Renal cortical epithelial cell (primary cell): ENCODE measurements at places on chromosomes 11 and 22.

DNA sequence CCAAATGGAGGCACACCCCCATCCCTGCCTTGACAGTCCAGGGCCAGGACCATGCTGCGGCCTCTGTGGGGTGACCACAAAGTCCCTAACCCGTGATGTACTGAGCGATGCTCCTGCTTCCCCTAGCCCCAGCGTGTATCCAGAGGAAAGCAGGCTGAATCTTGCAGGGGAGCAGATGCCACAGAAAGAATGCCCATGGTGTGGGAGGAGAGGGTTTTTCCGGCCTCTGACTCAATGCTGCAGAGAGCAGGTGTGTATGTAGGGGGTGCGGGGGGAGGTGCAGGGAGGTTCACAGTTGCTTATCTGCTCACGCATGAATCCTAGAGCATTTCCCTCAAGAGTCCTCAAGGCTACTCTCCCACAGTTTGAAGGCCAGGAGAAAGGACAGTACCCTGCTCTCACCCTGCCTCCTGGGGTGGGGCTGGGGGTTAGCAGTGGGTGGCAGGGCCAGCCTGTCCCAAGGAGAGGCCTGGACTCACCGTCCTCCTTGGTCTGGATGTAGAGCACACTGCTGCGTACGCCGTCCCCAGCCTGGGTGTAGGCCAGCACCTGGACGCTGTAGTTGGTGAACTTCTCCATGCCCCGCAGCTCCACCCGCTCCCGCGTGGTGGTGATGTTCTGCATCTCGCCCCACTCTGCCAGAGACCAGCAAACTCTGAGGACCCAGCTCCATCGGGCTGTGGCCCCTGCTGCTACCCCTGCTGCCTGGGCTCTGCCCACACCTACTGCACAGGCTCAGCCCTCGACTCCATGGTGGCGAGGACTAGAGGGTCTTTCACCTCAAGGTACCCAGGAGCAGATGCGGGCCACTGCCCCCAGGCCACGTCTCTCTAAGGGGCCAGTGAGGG is 130.8 kb downstream of the CEP164 start:
- DNase-seq, result peak; percentile 13

DNA sequence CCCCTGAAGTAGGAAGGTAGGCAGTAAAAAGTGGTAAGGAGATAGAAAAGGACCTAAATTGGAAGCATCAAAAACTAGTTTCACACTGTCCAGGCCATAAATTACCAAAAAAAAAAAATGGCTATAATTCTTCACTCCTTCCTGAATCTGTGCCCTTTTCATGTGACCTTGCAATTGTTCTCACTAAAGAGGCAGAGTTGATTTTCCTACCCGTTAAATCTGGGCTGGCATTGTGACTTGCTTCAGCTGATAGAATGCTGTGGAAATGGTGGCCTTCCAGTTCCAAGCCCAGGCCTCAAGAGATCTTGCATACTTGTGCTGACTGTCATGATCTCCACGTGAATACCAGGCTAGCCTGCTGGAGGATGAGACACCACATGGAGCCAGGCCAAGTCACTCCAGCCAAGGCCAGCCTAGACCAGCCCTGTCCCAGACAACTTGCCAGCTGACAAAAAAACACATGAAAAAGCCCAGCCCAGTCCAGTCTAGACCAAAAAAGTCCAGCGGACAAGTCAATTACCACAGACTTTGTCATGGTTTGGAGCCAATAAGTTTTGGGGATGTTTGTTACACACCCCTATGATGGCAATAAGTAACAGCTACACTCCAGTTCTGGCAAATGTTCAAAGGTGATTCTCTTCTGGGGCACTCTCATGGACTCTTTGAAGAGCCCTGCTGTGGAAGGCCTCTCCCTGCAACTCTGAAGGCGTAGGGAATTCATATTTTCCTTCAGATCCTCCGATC is 51.4 kb upstream of the NUP50 start:
- no peak for DNase-seq

GRCh38 chr11:67680696-67681470 is 6.5 kb upstream of the ALDH3B2 start:
- DNase-seq, result no peak

DNA sequence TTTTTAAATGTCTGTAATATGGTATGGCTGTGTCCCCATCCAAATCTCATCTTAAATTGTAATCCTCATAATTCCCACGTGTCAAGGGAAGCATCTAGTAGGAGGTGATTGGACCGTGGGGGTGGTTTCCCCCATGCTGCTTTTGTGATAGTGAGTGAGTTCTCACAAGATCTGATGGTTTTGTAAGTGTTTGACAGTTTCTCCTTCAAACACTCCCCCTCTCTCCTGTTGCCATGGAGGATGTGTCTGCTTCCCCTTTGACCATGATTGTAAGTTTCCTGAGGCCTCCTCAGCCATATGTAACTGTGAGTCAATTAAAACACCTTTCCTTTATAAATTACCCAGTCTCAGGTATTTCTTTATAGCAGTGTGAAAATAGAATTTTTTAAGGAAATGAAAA is 31.1 kb upstream of the CD44 start:
- DNase-seq, result no peak

DNA sequence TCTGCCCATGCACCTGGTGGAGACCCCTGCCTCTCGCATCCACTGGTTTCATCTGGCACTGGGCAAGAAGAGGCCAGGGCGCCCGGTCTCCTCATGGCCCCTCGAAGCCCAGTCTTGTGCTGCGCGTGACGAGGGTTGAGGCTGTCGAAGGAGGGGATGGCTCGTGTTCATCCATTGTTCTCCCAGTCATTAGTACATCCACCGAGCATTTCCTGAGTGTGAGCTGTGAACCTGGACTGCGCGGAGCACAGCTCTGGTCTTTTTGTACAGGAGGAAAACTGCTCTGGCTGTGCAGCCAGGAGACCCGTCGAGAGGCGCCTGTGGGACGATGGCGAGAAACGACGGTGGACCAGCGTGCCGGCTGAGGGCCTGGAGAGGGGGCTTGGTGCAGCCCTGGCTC is 6.8 kb downstream of the CACNA1I start:
- DNase-seq, result no peak

DNA sequence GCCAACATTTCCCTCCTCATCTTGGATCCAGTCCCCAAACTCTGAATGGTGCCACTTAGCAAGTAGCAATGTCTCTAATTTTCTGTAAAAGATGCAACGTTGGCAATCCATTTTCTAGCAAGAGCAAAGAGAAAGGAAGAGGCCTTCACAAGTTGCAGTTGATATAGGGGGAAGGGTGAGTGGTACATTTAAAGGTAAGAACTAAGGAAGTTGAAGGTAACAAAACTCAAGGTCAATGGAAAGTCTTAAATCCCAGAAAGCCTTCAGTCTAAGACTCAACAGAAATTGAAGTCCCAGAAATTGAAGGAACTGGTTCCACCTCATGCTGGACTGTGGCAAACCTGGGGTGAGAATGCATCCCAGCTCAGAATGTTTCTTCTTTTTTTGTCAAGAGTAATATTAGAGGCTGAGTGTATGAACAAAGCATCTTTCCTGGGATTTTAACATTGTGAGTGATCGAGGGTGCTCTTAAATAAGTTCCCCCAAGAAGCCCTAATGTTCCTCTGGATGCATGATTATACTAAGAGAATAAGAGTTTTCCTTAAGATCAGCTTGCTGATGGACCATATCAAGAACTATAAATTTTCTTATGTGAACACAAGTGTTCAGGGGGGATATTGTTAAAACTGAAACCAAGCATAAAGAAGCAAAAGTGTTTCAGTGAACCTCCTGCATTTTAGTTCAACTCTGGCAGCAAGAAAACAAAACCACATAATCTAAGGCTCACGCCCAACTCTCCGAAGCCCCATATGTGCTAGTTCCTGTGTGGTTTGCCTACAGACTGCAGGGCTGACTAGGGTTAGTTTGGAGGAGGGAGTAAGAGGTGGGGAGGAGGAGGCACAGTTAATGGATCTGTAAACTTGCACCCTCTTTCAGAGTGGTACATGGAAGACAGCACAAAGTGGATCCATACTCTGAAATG is at the start of gene GRAP2:
Gene GRAP2, plus strand, starts transcription at position 779 of the 922 bp plus-strand sequence. CDS start 46,023 bp downstream, outside the sequence.
- no peak for DNase-seq

DNA sequence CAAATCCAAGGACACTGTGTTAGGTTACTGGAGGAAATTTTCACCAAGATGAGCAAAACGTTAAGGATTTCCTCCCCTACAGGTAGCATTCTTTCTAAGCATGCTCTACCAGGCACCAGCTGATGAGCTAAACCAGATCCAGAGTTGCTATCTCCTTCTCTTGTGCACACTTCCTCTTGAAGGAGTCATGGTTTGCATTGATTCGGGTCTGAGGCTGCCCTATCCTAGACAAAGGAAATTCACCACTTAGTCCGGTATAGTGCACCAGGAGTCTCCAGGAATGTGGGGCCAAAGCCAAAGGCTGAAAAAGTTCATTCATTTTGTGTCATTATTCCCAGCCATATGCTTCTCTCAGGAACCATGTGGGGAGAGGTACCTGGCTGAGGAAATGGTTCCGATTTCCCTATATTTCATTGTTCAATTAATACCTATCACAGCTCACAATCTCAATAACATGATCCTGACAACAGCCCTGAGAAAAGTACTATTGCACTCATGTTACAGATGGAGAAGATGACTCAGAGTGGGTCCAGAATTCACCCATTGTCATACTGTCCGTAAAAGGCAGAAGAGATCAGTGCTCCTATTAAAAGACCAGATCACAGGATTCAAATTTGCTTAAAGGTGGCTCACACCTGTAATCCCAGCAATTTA is 39.1 kb downstream of the SLC35F2 start:
- peak; percentile 46 for DNase-seq

DNA sequence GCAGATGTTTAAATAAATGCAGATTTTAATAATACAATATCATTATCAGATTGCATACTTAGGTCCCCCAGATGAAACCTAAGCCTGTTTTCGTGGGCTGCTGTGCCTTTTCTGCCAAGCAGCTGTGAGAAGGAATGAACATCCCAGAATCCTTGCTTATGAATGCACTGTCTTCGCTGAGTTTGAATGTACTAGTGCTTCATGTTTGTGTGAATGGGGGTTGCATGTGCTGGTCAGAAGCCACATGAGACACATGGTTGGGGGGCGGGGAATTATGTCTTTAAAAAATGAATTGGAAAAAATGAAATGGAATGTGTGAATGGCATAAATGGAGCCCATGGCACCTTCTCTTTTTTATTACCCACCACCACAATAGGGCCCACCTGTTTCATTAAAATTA is 125.4 kb upstream of the HSD17B12 start:
- no peak for DNase-seq

DNA sequence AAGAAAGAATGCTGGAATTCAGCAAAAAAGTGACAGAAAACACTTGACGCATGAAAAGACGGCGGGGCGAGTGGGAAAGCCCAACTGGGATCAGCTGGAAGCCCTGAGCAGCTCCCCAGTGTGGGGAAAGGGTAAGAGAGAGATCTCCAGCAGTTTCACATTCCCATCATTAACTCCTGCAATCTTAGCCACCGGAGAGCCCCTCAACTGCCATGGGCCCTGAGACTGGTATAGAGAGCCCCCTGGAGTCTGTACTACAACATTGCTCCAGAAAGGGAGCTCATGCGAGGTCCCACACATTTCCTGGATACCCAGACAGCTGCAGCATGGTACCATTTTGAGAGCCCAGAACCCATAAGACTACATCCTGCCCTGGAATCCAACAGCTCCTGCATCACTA is 31.1 kb downstream of the MRGPRX4 start:
- no peak for DNase-seq

DNA sequence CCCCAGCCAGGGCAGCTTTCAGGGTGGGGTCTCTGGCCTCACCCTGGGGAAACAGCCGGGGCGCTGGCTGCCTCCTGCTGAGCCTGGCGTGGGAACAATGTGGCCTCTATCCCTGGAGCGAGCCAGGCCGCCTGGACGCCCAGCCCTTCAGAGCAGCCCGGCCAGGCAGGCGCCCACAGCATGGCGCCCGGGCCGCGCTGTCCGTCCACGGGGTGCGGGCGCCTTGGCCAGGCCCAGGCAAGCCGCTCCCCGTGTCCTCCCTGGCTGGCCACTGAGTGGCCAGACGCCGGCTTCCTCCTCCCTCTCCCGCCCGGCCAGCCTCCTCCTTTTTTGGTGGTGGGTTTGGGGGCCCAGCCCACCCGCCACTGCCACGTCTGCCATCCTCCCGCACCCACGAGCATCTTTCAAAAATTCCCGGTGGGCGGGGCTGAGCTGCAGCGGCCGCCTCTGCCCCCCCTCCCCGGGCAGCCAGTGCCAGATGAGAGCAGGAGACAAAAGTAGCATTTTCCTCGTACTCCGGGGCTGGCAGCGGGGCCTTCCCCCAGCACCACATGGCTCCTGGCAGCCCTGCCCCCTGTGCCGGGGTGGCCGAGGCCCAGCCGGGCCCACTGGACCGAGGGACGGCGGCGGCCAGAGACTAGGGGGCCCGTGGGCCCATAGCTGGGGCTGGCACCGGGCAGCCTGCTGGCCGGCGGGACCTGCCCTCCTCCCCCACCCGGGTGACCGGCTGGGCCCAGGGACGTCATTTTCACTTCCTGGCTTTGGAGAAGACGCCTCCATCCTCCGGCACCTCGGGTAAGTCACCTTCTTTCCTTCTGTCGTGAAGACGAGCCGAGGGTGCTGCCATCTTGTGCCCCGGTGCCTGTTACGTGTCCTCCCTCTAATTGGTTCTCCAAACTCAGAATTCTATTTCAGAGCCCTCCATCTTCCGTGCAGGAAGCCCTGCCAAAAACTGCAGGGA is 70.2 kb upstream of the PPARA start:
- DNase-seq, result no peak

DNA sequence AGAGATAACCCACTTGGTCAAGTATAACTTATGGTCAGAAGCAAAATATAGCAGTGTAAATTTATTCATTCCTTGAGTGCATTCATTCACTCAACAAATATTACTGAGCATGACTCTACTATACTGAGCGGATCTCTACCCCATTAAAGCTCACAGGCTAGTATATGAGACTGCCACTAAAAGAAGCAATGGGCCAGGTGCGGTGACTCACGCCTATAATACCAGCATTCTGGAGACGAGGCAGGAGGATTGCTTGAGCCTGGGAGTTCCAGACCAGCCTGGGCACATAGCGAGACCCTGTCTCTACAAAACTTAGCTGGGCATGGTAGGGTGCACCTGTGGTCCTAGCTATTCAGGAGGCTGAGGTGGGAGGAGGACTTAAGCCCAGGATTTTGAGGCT is 197.6 kb upstream of the BLID start:
- DNase-seq, result no peak

DNA sequence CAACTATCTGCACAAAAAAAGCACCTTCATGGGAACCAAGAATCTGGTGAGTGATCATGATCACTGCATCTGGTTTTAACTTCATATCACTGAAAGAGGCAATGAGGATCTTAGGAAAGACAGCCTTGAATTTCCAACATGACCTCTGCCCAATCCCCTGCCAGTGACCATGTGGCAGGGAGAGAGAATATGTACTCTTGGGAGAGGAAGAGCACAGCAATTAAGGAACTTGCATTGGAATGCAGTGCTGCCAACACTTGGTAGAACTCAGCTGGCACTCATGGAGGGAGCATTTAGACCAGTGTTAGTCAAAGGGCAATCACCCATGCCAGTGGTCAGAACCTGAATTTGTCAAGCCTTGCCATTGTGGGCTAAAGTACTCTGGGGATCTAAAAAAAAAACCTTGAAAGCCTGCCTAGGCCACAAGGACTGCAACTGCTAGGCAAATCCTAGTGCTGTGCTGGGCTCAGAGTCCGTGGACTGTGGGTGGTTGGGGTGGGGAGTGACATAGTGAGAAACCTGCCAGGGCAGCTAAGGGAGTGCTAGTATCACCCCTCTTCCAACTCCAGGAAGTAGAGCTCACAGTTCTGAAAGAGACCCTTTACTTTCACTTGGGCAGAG is 23.1 kb downstream of the JRKL start:
- DNase-seq, result peak; percentile 70
